ENCODE measurements at places on chromosomes 2 and 18.

DNA sequence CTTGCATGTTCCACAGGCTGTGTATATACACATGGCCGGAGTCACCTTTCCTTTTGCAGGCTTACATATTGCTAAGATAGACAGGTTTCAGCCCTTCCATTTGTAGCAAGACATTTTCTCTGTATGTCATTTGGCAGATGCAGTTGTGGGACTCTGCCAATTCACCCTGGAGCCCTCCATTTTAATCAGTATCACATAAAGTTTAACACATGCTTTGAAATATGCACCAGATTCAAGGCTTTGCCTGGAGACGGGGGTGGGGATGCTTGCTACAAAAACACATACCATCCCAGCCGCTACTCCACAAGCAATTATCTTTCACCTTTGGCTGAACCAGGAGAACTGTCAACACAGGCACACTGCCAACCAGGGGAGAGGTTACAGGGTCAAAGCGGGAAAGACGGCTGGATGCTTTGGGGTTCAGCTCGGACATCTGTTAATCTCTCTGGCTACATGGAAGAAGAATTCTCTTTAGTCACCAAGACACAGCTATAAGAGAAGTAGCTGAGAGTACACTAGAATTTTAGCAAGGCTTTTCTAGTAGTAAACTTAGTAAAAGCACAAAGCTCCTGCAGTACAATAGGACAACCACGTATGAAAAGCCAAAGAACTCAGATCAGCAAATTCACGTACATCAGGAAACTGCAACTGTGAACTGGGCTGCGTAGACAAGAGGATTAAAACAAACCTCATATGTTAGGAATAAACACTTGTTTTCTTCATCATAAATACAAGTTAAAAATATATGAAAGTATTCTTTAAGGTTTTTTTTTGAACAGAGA lies 130.9 kb downstream of the EXOC6B start:
- no peak for DNase-seq

GRCh38 chr2:174544156-174544555 lies 53.4 kb downstream of the WIPF1 start:
- no peak for DNase-seq

DNA sequence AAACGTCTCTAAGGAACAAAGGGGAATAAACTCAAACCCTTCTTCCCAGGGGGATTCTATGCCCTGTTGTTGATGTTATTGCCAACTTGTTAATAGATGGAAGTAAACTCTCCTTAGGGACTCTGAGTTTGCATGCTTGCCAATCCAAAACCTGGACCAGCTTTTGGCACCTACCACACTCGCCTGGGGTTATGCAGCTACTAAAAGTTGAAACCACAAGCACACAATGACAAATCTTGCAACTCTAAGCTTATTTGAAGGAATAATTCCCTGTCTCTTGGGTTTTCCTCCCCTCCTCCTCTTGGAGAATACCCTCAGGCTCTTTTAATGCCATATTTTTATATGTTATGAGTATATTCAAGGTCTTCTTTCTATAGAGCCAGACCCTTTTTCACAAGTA lies 484.1 kb downstream of the FBXO15 start:
- DNase-seq, result no peak

GRCh38 chr2:5433855-5434254 lies 258.3 kb upstream of the SOX11 start:
- no peak for DNase-seq

GRCh38 chr18:45050712-45051601 lies 370.3 kb downstream of the SETBP1 start:
- no peak for DNase-seq

- no peak for DNase-seq
Observed at GRCh38 chr18:63137999-63138435, 181.6 kb downstream of the BCL2 start.

- no peak for DNase-seq
Observed at GRCh38 chr2:100986157-100986556, 15.9 kb upstream of the RPL31 start.

GRCh38 chr2:42368817-42369531 lies 8.0 kb upstream of the COX7A2L start:
- no peak for DNase-seq

DNA sequence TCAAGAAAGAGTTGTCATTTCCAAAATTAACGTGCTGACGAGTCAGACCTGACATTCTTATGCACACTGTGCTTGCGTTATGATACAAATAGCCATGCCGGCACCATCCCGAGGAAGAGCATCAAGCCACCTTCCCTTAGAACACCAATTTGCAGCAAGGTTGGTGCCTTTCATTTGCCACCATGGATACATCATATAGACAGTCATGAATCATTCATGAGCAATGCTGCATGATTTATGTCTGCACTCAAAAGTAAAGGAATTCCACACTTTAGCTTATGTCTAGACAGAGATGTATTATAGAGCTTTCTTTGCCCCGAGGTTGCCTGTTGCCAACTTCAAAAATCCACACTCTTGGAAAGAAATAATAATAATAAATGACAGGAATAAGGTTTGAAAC lies 166.9 kb downstream of the VWC2L start:
- no peak for DNase-seq

DNA sequence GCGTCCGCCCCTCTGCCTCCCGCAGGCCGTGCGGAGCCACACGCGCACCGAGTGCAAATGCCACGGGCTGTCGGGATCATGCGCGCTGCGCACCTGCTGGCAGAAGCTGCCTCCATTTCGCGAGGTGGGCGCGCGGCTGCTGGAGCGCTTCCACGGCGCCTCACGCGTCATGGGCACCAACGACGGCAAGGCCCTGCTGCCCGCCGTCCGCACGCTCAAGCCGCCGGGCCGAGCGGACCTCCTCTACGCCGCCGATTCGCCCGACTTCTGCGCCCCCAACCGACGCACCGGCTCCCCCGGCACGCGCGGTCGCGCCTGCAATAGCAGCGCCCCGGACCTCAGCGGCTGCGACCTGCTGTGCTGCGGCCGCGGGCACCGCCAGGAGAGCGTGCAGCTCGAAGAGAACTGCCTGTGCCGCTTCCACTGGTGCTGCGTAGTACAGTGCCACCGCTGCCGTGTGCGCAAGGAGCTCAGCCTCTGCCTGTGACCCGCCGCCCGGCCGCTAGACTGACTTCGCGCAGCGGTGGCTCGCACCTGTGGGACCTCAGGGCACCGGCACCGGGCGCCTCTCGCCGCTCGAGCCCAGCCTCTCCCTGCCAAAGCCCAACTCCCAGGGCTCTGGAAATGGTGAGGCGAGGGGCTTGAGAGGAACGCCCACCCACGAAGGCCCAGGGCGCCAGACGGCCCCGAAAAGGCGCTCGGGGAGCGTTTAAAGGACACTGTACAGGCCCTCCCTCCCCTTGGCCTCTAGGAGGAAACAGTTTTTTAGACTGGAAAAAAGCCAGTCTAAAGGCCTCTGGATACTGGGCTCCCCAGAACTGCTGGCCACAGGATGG lies 7.1 kb upstream of the WNT10A start:
- DNase-seq, result no peak

DNA sequence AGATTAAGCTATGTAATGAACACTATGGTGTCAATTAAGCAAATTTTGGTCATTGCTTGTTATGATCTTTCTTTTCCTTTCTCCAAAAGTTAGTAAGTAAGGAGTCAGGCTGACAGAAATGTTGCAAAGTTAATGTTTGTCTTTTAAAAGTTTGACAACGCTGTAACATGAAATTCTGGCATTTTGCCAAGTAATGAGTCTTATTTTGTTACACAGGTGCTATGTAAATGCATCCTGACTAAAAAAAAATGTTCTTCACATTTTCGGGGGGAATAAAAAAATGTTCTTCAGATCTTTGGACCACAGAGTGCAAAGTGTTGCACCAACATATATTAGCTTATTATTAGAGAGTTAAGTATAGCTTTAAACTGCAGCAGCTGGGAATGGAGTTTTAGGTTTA lies 54.8 kb upstream of the PROKR1 start:
- DNase-seq, result no peak

GRCh38 chr2:208320686-208321085 lies 54.6 kb downstream of the PIKFYVE start:
- no peak for DNase-seq

DNA sequence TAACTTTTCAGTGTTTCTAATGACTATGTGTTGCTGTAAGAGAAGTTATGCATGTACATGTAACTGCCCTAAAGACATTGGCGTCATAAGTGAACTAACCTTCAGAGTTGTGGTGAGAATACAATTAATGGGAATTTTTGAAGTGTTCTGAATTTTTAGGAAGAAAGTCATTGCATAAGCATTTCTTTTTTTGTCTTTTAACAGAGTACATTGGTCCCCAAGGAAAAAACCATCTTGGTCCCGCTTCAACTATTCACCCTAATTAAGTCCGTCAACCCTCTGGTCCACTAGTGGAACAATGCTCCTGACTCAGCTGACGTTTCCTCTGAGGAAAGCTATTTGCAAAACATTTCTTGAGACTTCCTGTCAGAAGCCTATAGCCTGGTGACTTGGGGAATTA lies 41.1 kb upstream of the VIT start:
- no peak for DNase-seq

DNA sequence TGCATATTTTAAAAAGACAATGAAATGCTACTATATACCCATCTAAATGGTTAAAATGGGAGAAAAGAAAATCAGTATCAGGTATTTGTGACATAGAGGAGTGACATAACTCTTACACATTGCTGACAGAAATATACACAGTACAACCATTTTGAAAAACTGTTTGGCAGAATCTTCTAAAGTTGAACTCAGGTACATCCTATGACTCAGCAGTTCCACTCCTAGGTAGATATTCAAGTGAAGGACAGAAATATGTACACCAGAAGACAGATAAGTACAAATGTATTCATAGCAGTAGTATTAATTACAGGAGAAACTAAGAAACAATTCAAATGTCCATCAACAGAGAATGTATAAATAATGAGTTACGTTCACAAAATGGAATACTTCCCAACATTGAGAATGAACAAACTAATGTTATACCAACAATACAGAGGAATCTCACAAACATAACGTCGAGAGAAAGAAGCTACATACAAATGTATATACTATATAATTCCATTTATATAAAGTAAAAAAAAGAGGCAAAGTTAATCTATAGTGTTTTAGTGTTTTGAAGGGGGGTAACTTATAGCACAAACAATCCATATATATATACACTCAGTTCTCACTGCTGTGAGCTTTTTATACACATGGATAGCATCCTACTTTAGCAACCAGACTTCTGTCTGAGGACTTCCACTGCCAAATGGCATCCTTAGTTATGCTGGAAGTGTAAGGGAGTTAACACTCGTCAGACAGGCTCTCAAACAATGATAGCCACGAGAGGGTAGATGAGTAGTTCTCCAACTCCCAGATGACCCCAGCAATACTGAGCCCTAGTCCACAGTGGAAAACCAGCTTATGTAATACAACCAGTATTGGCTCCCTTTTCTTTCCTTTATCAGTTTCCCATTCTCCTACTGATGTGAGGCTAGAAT lies 172.5 kb downstream of the NBAS start:
- no peak for DNase-seq

DNA sequence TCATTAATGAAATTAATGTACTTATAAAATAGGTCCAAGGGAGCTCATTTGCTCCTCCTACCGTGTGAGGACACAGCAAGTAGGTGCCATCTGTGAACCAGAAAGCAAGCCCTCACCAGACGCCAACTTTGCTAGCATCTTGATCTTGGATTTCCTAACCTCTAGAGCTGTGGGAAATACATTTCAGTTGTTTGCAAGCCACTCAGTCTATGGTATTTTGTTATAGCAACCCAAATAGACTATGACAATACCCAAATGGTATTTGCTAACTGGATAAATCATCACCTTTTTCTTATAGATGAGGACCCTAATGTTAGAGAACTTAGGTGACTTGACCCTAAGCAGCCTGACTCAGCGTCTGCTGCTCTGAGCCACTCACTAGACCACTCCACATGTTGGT lies 379.6 kb downstream of the HRH4 start:
- DNase-seq, result no peak

DNA sequence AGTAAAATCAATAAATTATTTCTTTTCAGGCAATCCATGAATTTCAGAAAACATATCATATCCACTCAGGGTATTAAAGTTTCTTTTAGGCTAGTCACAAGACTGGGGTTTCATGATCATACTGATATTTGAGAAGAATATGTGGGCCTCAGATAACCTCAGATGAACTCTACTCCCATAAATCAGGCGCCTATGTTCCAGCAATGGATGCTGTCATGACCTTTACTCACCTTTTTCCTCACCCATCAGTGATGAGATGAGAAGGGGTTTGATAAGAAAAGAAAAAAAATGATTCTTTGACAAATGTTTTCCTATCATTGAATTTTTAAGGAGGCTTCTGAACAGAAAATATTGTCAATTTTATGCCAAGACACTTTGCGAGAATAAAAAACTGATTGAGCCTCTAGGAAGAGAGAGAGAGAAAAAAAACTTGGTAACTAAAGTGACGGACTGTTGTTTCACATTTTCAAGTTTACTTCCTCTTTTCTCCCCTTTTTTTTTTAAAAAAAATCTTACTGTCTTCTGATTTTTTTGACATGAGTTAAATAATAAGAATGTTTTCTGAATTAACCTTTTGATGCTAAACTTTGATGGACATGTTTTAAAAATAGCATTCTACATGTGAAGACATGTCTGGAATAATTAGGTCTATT lies 309.1 kb upstream of the MAP2 start:
- no peak for DNase-seq

GRCh38 chr2:144015655-144016245 lies 504.2 kb downstream of the ZEB2 start:
- no peak for DNase-seq

DNA sequence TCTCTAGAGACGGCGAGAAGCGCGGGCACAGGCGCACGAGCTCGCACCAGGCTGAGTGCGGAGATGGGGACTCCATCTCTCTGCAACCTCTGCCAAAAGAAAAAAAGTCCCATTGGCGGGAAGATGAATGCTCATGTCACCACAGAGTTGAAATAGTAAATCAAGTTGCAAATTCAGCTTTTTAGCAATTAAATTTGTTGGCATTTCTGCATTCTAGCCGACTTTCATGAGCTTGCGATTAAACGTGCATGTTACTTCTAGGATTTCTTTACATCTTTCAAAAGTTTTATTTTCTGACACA lies 588 bp downstream of the CHAC2 start:
- DNase-seq, result peak; percentile 37

DNA sequence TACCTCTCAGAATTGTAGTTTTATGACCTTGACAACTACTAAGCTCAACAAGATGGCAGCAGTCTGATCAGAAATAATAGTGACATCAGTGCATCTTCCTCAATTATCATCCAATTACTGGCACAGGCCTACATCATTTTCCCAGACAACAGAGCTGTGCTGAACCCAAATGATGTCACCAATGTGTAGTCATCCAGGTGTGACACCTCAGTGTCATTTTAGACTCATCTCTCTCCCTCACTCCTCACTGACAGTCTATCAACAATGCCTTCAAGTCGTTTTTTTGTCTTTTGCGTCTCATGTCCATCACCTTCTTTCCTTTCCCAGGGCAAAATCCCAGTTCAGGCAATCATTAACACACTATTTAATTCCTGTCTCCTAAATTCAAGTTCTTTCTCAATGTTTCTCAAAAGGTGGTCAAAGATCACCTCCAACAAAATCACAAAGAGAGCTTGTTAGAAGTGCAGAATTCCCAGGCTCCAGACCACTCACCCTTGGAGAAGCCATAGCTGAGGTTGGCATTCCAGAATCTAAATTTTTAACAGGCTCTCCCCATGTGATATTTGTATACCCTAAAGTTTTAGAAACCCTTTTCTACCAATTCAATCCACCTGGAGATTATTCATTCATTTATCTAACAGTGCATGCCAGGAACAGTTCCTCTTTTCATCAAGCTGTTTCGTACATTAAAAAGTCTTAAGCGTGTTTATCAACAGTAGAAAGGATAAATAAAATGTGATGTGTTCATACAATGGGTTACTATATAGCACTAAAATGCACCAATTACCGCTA lies 125.3 kb upstream of the KLF7 start:
- no peak for DNase-seq

- no peak for DNase-seq
Observed at GRCh38 chr18:62445386-62445917, 77.4 kb upstream of the ZCCHC2 start.

Measured in neuronal stem cell (in vitro differentiated cells).